ENCODE measurements at places on chromosomes 12 and 14.

DNA sequence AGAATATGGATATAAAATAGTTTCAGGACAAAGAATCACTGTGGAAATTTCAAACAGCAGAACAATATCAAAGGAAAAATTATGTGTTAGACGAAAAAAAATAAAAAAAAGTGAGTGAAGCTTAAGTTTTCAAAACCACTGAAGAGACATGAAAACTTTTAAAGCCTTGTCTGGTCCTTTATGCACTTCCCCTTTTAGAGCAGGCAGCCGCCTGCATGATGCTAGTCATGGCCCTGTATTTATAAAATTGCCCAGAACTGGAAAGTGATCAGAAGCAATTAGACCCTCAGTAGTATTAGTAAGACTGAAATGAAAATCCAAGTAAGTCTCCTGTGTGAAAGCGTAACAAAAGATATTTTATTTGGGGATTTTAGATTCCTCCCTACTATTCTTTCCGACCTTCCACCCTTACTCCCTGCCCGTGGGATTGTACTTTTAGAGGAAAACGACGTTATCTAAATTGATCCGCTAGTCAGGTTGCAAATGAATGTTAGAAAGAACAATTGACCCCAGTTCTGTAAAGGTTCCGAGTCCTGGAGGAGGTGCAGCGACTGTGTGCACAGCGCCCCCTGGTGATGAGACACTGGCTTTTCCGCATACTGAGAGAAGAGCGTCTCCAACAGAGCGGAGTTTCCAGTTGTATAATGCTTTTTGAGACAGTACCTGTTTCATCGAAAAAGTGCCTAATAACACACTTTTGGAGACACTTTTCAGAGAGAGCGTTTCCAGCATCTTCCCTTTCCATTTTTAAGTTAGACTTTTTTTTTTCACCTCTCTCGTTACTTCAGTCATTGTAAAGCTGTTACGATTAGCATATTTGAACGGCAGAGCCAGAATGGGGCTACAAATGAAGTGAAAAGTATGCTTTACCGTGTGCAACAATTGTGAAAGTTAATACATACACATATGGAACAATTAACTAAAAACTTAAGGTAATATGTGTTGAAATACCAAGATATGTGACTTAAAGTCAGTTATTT is 12.4 kb downstream of the MGST1 start:
- no peak for DNase-seq

GRCh38 chr12:113759135-113759534 is 207.0 kb downstream of the RBM19 start:
- DNase-seq = no peak

- DNase-seq = no peak
Observed at GRCh38 chr12:43789941-43790340, 16.2 kb downstream of the TWF1 start.

DNA sequence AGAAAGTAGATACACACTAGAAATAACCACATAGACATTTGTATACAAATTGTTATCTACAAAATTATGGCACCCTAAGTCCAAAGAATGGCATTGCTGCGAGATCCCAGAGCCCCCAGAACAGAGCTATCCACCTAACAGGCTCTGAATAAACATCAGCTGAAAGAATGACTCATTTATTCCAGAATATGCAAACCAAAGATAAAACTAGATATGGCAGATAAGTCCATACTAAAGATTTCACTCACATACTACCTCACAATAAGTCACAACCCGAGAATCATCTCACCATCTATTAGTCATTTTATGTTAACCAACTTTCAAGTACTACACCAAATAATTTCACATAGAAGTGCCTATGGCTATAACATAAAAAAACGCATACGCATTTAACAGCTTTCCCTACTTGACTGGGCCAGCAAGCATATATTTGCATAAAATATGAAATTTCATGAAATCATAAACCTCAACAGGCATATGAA is 5.6 kb downstream of the CNIH1 start:
- DNase-seq = no peak

GRCh38 chr12:2383325-2384028 is 330.7 kb downstream of the CACNA1C start:
- no peak for DNase-seq

- peak; percentile 71 for DNase-seq
Observed at GRCh38 chr14:34043627-34044372, 92.9 kb upstream of the EGLN3 start.

- no peak for DNase-seq
Observed at GRCh38 chr12:50411051-50411660, 10.5 kb downstream of the LARP4 start.

DNA sequence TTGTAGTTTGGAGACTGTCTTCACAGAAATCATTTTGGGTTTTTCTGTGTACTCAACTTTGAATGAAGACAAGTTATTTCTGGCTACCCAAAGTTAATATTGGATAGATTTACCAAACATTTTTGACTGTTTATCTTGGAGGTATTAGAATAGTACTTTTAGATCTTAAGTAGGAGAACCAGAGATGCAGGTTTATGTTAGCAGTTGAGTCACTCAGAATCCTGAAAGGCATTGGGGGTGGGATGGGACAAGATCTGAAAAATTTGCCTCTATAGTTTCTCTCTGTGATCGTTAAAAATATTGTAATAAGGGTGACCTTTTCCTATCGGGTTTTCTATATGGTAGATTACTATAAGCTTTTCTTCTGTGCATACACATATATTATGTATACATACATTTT is 112.3 kb downstream of the TTC6 start:
- DNase-seq = no peak

DNA sequence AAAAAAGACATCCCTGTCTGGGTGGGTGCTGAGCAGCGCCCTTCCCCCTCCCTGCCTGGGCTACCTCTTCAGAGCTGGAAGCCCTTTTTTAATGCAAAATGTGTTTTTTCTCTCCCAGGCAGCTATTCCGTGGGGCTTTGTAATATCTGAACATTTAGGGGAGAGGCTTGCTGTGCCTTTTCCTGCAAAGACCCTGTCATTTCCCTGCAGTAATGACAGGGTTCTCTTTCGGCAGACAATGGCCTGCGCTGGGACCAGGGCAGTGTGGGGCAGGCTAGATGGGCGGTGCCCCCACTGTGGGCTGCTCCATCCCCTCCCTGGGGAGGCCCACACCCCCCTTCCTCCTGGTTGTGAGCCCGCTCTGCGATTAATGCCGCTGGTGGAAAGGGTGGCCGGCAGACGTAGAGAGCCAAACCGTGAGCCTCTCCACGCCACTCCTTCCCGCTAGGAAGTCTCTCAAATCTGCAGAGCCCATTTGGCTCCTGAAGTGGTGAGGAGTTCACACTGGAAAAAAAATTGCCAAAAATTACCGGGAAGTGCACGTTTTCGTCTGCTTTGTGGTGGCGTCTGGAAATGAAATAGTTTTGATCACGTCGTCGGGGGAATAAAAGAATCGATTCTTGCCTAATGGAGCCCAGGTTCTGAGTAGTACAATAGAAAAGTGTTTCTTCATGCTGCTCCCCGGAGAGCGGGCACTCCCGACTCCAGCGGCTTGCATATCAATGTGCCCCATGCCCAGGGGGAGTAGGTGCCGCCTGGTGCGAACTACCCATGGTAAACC is 31.5 kb downstream of the KIF26A start:
- DNase-seq = no peak

- DNase-seq = peak; percentile 2
Observed at GRCh38 chr14:34161351-34162082, 210.6 kb upstream of the EGLN3 start.

GRCh38 chr12:113457710-113458109 is 14.0 kb downstream of the LHX5 start:
- DNase-seq = no peak

- no peak for DNase-seq
Observed at GRCh38 chr12:23482571-23482970, 466.9 kb downstream of the SOX5 start.

GRCh38 chr14:29799464-29800095 is 128.1 kb downstream of the PRKD1 start:
- DNase-seq = no peak

- no peak for DNase-seq
Observed at GRCh38 chr14:59036134-59036533, 152.3 kb upstream of the DAAM1 start.

DNA sequence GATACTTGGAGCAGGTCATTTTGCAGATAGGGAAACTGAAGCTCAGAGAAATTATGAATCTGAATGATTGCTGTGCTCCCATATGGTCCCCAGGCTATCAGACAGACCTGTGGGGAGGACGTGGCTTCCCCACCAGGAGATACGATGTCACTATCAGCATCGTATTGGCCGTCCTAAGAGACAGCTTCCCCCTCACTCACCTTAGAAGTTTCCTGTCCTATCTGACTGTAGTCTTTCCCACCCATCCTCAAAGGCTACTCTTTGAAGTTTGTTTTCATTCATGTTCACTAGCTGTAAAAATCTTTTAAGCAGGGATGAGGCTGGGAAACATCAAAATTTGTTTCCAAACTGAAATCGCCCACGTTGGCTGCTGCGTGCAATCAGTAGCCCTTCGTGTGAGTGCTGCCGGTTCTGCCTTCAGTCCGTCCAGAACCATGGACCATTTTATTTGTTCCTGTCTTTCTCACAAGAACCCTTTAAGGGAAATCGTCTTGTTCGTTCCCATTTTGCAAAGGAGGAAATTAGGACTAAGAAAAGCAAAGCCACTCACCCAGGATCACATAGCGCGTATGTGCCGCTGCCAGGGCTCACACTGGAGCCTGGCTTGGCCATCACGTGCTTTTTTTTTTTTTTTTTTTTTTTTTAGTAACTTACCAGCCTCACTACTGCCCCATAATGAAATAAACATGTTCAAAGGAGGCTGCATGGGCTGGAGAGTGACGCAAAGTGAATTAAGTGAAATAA is 1.0 kb upstream of the KDM2B start:
- DNase-seq = peak; percentile 11

GRCh38 chr12:29427964-29428363 is 47.0 kb upstream of the ERGIC2 start:
- peak; percentile 24 for DNase-seq

All from CD4-positive, alpha-beta memory T cell (primary cell).